ENCODE measurements at places on chromosomes 7 and 10. TPM values are rescaled to one million over a fixed set of nuclear protein-coding genes. Genes with fewer than 3 reads are reported as not detected.

PWWP2B gene
- total RNA-seq = 13.4 TPM

NPY gene
- not detected for total RNA-seq

ENTPD1 gene
- 187 TPM for total RNA-seq

DNA sequence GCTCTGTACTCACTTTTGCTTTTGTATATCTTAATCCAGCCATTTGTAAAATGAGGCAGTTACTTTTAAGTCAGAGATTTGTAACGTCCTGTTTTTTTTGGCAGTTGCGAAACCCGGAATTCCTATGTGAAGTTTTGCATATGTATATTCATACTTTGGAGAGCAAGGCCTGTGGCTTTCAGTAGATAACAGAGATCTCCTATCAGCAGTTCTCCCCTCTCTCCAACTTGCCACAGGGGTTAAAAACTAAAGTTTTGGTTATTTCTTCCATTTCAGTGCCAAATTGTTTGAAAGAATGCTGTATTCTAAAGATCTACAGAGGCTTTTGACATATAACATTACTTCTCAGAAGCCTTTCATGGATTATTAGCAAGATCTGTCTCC, 102.4 kb downstream of the EXOC4 start:
- H3K27me3 ChIP-seq = no peaks in the 10 kb centered on the region
- no peaks in the 10 kb centered on the region for H3K4me1 ChIP-seq
- peaks cover 57% of the 10 kb centered on the region for H3K36me3 ChIP-seq
- DNase-seq = no peak
- no peak overlapping the region for H3K4me3 ChIP-seq
- no peak overlapping the region for H3K27ac ChIP-seq

- peaks cover 3% of the 10 kb centered on the region for H3K4me1 ChIP-seq
- H3K36me3 ChIP-seq = no peaks in the 10 kb centered on the region
- H3K27ac ChIP-seq = no peak overlapping the region
- peaks cover 12% of the 10 kb centered on the region for H3K27me3 ChIP-seq
- DNase-seq = no peak
Observed at GRCh38 chr7:55065511-55066229, 46.9 kb downstream of the EGFR start.

- H3K36me3 ChIP-seq = peaks cover 46% of the 10 kb centered on the region
- H3K4me1 ChIP-seq = peaks cover 75% of the 10 kb centered on the region
- peak overlapping the region; percentile 99 for H3K27ac ChIP-seq
- H3K27me3 ChIP-seq = no peaks in the 10 kb centered on the region
- peak; percentile 60 for DNase-seq
- H3K4me3 ChIP-seq = peak overlapping the region; percentile 81
Observed at GRCh38 chr7:5231811-5232484, 41.9 kb downstream of the WIPI2 start.

GRCh38 chr7:27546610-27547009, 116.1 kb downstream of the HIBADH start:
- H3K27ac ChIP-seq = no peak overlapping the region
- no peaks in the 10 kb centered on the region for H3K4me1 ChIP-seq
- no peaks in the 10 kb centered on the region for H3K27me3 ChIP-seq
- no peak overlapping the region for H3K4me3 ChIP-seq
- no peak for DNase-seq
- peaks cover 13% of the 10 kb centered on the region for H3K36me3 ChIP-seq

GRCh38 chr7:138228119-138228518, 151.9 kb downstream of the AKR1D1 start:
- H3K36me3 ChIP-seq = no peaks in the 10 kb centered on the region
- H3K27me3 ChIP-seq = no peaks in the 10 kb centered on the region
- H3K27ac ChIP-seq = no peak overlapping the region
- H3K4me1 ChIP-seq = no peaks in the 10 kb centered on the region

DNA sequence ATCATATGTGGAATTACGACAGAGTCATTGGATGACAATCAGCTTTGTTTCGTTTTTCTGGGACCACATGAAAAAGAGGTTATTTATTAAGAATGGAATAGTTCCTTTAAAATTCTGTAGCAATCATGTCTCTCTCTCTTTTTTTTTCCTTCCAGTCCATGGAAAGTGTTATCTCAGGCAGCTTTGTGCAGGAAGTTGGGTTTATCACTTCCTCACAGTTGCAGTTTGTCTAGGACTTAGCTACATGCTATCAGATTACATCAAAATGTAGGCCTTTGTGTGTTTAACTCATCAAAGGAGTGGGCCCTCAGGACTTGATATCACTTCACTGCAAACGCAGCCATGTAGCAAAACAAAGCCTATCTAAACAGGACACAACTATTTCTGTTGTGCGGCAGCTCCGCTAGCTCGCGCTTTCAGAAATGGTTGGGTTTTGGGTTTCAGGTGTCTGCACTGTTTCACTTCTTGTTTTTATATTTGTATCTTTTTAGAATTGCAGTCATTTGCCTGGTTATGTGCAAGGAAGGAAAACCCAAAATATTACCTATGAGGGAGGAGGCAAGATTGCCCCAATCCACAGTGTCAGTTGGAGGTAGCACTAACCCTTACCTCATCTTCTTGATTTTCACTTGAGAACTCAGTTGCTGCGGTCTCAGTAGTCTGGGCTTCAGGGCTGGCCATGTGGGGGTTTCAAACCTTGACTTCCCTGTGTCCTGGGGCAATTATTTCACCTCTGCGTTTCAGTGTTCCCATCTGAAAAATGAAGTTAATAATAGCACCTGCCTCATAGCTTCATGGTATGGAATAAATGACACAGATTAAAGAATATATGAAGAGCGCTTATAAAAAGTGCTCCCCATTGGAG, 66.7 kb downstream of the HHEX start:
- H3K36me3 ChIP-seq = no peaks in the 10 kb centered on the region
- no peaks in the 10 kb centered on the region for H3K27me3 ChIP-seq
- DNase-seq = peak; percentile 37
- H3K4me1 ChIP-seq = peaks cover 76% of the 10 kb centered on the region
- peak overlapping the region; percentile 76 for H3K4me3 ChIP-seq
- H3K27ac ChIP-seq = peak overlapping the region; percentile 96

DNA sequence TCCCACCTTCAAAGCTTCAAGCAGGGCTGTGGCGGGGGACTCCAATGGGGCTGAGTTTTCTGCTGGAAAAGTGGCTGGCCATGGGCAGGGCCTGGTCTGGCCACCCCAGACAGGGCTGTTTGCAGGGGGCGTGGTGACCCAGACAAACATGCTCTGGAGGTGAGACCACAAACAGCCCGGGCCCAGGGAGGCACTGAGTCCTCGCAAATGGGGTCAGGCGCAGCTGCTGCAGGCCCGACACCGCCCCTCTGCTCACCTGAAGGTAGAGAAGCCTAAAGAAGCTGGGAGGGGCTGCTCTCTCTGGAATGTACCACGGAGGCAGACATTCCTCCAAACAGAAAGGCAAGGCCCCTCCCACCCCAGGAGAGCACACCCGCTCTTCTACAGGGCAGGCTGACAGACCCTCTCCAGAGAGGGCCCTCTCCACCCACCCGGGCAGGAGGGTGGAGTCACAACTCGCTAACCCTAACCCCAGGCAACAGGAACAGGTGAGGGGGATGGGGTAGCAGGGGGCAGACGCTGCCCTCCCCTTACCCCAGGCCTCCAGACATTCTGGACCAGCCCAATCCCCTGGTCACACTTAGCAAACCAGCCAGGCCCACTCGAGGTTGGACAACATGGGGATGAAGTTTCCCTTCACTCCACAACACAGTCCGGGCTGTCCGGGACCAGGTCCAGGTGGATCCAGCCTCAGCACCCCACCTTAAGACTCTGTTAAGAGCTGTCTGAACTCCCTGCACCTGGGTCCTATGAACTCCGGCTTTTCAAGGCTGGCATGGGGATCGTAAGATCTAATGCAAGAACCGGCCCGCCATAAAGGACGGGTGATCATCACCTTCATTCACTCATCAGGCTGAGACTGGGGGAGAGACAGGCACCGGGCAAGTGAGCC, 32.3 kb downstream of the OAT start:
- H3K27ac ChIP-seq = no peak overlapping the region
- no peak for DNase-seq
- peaks cover 3% of the 10 kb centered on the region for H3K4me1 ChIP-seq
- peaks cover 12% of the 10 kb centered on the region for H3K27me3 ChIP-seq

DNA sequence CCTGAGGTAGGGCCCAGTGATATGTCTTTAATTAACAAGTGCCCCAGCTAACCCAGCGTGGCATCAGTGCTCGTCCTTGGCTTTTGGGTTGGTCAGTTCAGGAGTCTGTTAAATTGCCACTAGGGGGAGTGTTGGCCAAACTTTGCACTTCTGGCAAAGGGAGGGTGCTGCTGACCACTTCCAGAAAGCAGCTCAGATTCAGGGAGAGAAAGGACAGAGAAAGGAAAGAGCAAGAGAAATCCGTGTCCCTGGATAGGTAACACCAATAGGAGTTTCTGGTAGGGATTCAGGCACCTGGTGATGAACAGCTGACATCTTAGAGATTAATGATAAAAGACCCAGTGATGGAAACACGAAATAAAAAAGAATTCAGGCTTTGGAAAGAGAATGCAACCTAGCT, 243.1 kb upstream of the AOAH start:
- H3K4me3 ChIP-seq = no peak overlapping the region
- no peaks in the 10 kb centered on the region for H3K27me3 ChIP-seq
- peaks cover 25% of the 10 kb centered on the region for H3K4me1 ChIP-seq
- H3K27ac ChIP-seq = no peak overlapping the region
- DNase-seq = no peak

- DNase-seq = no peak
- no peaks in the 10 kb centered on the region for H3K36me3 ChIP-seq
- no peaks in the 10 kb centered on the region for H3K4me1 ChIP-seq
- H3K27me3 ChIP-seq = no peaks in the 10 kb centered on the region
Observed at GRCh38 chr7:34048445-34048844, 143.1 kb downstream of the BMPER start.

DNA sequence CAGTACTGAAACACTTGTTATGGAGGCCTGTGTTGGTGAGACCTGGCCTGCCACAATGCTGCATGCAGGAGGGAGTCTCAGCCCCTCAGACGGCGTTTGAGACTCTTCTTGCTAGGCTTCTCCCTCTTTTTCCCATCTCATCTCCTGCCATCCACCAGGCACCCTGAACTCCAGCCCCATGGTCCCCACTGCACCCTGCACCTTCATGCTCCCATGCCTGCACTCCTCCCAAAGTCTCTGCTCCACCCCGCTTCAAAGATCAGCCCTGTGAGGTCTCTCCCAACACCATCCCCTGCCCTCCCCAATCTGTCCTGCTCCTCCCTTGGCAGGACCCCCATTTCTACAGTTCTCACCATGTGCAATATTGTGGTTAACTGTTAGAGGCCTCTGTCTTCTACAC, 61.7 kb downstream of the VOPP1 start:
- peaks cover 89% of the 10 kb centered on the region for H3K4me1 ChIP-seq
- no peaks in the 10 kb centered on the region for H3K27me3 ChIP-seq
- H3K27ac ChIP-seq = peak overlapping the region; percentile 69
- H3K4me3 ChIP-seq = no peak overlapping the region
- no peak for DNase-seq
- peaks cover 77% of the 10 kb centered on the region for H3K36me3 ChIP-seq

GRCh38 chr10:116891208-116891607, 41.9 kb downstream of the ENO4 start:
- no peak overlapping the region for H3K27ac ChIP-seq
- H3K4me1 ChIP-seq = peaks cover 2% of the 10 kb centered on the region
- DNase-seq = no peak
- H3K27me3 ChIP-seq = peaks cover 9% of the 10 kb centered on the region

- no peak overlapping the region for H3K27ac ChIP-seq
- no peaks in the 10 kb centered on the region for H3K27me3 ChIP-seq
- H3K4me3 ChIP-seq = no peak overlapping the region
- H3K36me3 ChIP-seq = no peaks in the 10 kb centered on the region
Observed at GRCh38 chr7:84524714-84525694, 330.4 kb upstream of the SEMA3A start.

DNA sequence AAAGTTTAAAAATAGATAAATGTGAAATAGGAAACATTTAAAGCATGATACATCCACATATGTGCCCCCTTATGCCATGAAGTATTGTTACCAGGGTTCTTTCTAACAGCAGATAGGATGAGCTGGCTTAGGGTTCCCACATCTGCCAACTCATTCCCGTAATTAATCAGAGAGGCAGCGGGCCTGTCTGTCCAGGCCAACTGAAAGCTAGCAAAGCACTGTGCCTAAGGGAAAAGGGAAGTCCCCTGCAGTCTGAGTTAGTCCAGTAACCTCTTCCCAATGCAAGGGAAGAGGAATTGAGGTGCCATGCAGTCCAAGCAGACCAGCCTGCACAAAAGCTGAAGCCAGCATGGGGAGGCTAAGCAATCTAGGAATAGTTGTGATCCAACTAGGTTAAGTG, 18.3 kb upstream of the ZC3HAV1L start:
- no peak overlapping the region for H3K27ac ChIP-seq
- no peak overlapping the region for H3K4me3 ChIP-seq
- H3K27me3 ChIP-seq = no peaks in the 10 kb centered on the region
- DNase-seq = no peak
- peaks cover 87% of the 10 kb centered on the region for H3K36me3 ChIP-seq

- no peak for DNase-seq
- H3K27ac ChIP-seq = no peak overlapping the region
- H3K4me1 ChIP-seq = no peaks in the 10 kb centered on the region
- H3K4me3 ChIP-seq = no peak overlapping the region
Observed at GRCh38 chr10:81674941-81675340, 200.1 kb upstream of the NRG3 start.

GRCh38 chr10:94002156-94002555, 8.4 kb downstream of the PLCE1 start:
- H3K27ac ChIP-seq = no peak overlapping the region
- DNase-seq = no peak
- H3K4me3 ChIP-seq = no peak overlapping the region
- peaks cover 21% of the 10 kb centered on the region for H3K27me3 ChIP-seq

DNA sequence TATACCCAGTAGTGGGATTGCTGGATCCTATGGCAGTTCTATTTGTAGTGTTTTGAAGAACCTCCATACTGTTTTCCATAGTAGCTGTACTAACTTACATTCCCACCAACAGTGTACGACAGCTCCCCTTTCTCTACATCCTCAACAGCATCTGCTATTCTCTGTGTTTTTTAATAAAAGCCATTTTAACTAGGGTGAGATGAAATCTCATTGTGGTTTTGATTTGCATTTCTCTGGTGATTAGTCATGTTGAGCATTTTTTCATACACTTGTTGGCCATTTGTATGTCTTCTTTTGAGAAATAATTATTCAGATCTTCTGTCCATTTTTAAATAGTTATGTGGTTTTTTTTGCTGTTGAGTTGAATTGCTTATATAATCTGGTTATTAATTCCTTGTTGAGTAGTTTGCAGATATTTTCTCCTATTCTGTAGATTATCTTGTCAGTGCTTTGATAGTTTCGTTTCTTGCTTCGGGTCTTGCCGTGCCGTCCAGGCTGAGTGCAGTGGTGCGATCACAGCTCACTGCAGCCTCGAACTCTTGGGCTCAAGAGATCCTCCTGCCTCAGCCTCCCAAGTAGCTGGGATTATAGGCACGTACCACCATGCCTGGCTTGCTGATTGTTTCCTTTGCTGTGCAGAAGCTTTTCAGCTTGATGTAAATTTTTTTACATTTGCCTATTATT, 12.0 kb downstream of the MTG1 start:
- H3K4me3 ChIP-seq = peak overlapping the region; percentile 7
- no peaks in the 10 kb centered on the region for H3K27me3 ChIP-seq
- peaks cover 41% of the 10 kb centered on the region for H3K4me1 ChIP-seq
- DNase-seq = no peak
- peaks cover 84% of the 10 kb centered on the region for H3K36me3 ChIP-seq

- no peak for DNase-seq
- no peaks in the 10 kb centered on the region for H3K36me3 ChIP-seq
- H3K4me3 ChIP-seq = peak overlapping the region; percentile 58
- peaks cover 24% of the 10 kb centered on the region for H3K27me3 ChIP-seq
Observed at GRCh38 chr7:123770378-123770777, 21.6 kb upstream of the WASL start.

All from activated B cell treated with CpG ODN at 0.5 μM for 24 hours (primary cell).